Stimulated activated CD4-positive, alpha-beta T cell treated with anti-CD3 and anti-CD28 coated beads, TNF-alpha, amount 100 ng/mL, for 1 hour (primary cell): ENCODE measurements at places on chromosomes 1 and 21.

GRCh38 chr1:76287917-76288316, 213.4 kb downstream of the ST6GALNAC3 start:
- DNase-seq: no peak

GRCh38 chr1:67135354-67135753, 584 bp upstream of the C1orf141 start:
- DNase-seq: no peak

DNA sequence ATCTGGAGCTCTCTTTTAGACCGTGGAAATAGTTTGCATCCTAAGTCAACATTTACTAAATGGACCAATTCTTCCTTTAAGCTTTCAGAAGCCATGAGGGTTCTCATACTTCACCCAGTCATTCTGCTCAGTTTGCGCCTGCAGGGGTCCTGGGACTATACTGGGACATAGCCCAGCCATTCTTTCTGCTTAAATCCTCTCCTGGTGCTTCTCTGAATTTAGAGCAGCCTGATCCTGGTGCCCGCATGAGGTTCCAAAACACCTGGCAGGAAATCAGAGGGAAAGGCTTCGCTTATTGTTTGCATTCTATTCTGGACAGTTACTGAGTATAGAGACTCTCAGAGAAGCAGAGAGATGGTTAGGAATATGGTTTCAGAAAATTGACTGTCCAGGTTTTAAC, 27.0 kb downstream of the TNN start:
- no peak for DNase-seq

DNA sequence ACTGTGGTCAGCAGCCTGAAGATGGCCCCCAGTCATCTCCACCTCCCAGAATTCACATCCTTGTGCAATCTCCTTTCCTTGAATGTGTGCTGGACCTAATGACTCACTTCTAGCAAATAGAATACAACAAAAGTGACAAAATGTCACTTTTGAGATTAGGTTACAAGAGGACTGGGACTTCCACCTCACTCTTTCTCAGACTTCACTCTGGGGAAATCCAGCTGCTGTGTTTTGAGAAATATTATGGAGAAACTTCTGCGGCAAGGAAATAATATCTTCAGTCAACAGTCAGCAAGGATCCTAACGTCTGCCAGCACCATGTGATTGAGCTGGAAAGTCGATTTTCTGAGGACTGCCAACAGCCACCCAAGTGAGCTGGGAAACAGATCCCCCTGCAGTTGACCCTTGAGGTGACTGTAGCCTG, 70.5 kb upstream of the GADD45A start:
- DNase-seq: no peak

DNA sequence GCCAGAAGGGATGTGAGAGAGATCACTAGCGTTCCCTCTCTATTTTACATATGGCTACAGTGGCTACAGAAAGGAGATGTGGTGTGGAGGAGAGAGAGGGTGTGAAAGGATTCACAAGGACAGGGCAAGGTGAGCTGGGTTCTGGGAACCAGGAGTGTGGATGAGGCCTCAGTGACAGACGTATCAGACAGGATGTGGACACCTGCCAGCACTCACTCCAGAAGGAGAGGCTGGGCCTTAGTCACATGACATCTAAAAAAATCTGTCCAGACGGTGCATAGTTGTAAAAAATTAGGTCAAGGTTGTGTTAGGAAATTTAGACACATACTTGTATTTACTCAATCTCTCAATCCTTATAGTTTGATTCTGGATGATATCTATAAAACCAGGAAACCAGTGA, 10.6 kb downstream of the TRIM67 start:
- no peak for DNase-seq
